Calu3 (cell line): ENCODE measurements at places on chromosomes 5 and 9. TPM values are rescaled to one million over a fixed set of nuclear protein-coding genes. Genes with fewer than 3 reads are reported as not detected.

Gene FSTL4
- 0.71 TPM in 1 of 2 replicates, not detected in the other for total RNA-seq

Gene SLC4A9
- 0.24 TPM in 1 of 2 replicates, not detected in the other for total RNA-seq

Gene FBP2
- not detected in 2 replicates for total RNA-seq

Gene ARHGEF28
- total RNA-seq = 79.3 and 92.0 TPM in 2 replicates

Gene WNT8A
- total RNA-seq = not detected in 2 replicates

Gene GARNL3
- total RNA-seq = 2.8 and 3.3 TPM in 2 replicates

Gene LCN12
- 3.8 and 3.9 TPM in 2 replicates for total RNA-seq

Gene NSUN2
- 90.7 and 91.2 TPM in 2 replicates for total RNA-seq
